ENCODE measurements at places on chromosomes 3 and 15. TPM values are rescaled to one million over a fixed set of nuclear protein-coding genes. Genes with fewer than 3 reads are reported as not detected.

EOMES gene
- 182 TPM for total RNA-seq

GOLGA6A gene
- total RNA-seq: 0.25 TPM

GRCh38 chr3:117191245-117191644 lies 481.7 kb downstream of the TUSC7 start:
- no peak overlapping the region for H3K27ac ChIP-seq
- H3K4me1 ChIP-seq: peaks cover 4% of the 10 kb centered on the region

GRCh38 chr3:46454606-46455005 lies 10.1 kb downstream of the LTF start:
- H3K36me3 ChIP-seq: no peaks in the 10 kb centered on the region
- DNase-seq: no peak
- no peaks in the 10 kb centered on the region for H3K27me3 ChIP-seq
- H3K4me1 ChIP-seq: peaks cover 7% of the 10 kb centered on the region
- H3K4me3 ChIP-seq: no peak overlapping the region
- no peak overlapping the region for H3K27ac ChIP-seq

DNA sequence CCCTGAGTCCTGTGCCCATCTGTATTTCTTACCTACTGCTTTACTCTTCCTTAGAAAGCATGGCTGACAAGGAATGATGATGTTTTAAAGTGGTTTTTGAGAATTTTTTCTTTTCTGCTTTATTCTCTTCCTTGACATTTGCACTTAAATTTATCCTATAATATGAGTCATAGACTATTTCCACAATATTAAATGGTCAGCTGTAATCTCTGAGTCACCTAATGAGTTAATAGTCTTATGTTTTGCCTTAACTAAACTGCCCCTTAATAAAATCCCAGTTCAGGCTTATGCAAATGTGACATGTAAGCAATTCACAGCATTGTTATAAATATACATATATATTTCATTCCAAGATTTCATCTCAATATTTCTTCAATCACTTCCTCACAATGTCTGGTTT lies 23.8 kb downstream of the MEIS2 start:
- DNase-seq: no peak
- H3K27me3 ChIP-seq: no peaks in the 10 kb centered on the region
- no peak overlapping the region for H3K4me3 ChIP-seq
- no peaks in the 10 kb centered on the region for H3K4me1 ChIP-seq
- H3K27ac ChIP-seq: no peak overlapping the region

ISLR gene
- 0.29 TPM for total RNA-seq

GRCh38 chr3:57006179-57006657 lies 54.2 kb upstream of the SPATA12 start:
- no peak for DNase-seq
- H3K27me3 ChIP-seq: no peaks in the 10 kb centered on the region
- no peaks in the 10 kb centered on the region for H3K36me3 ChIP-seq
- H3K4me3 ChIP-seq: no peak overlapping the region
- H3K27ac ChIP-seq: no peak overlapping the region

DNA sequence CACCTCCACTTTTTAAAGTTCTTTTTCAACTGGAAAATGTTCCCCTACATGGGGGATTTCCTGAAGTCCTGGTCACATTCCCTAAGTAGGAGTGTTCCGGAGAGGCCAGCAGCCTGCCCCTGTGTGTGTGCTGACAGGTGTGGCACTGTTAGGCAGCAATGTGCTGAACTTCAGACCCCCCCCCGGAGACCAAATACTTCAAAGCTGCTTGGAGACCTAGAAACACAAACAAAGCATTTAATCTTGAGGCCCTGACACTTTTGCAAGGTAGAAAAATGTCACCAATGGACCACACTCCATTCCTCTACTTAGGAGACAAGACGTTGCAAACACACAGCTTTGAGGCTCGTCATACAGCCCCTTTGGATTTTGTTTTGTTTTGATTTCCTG lies 259.6 kb upstream of the CTNNB1 start:
- no peaks in the 10 kb centered on the region for H3K36me3 ChIP-seq
- no peaks in the 10 kb centered on the region for H3K27me3 ChIP-seq
- no peak for DNase-seq
- H3K4me1 ChIP-seq: no peaks in the 10 kb centered on the region
- H3K27ac ChIP-seq: no peak overlapping the region

GOLGA8Q gene
- total RNA-seq: not detected

DNA sequence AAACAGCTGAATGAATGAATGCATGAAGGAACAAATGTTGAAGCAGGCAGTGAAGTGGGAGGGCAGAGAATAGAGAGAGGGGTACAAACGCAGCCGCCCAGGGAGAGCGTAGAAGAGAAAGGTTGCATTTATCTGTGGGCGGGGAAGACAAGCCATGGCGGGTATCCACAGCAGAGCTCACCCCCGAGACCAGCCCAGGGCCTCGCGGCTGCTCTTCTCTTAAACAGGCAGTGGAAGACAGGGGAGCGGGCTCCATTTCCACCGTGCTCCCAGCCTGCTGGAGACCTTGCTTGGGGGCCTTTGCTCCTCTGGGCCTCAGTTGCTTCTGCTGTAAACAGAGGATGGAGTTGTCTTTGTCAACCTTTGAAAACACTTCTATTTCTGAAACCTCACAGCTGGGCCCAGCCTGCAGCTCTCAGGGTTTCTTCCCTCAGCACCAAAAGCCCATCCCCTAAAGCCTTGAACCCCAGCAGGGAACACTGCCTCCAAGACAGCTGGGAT lies 259.5 kb downstream of the UACA start:
- H3K27me3 ChIP-seq: no peaks in the 10 kb centered on the region
- H3K4me3 ChIP-seq: no peak overlapping the region
- no peaks in the 10 kb centered on the region for H3K36me3 ChIP-seq
- DNase-seq: no peak
- peaks cover 11% of the 10 kb centered on the region for H3K4me1 ChIP-seq

GRCh38 chr15:92098869-92099268 lies 245.4 kb downstream of the SLCO3A1 start:
- peak overlapping the region; percentile 16 for H3K27ac ChIP-seq
- H3K36me3 ChIP-seq: no peaks in the 10 kb centered on the region
- H3K4me1 ChIP-seq: no peaks in the 10 kb centered on the region
- no peaks in the 10 kb centered on the region for H3K27me3 ChIP-seq
- peak; percentile 79 for DNase-seq

ESYT3 gene
- 6.8 TPM for total RNA-seq

DNA sequence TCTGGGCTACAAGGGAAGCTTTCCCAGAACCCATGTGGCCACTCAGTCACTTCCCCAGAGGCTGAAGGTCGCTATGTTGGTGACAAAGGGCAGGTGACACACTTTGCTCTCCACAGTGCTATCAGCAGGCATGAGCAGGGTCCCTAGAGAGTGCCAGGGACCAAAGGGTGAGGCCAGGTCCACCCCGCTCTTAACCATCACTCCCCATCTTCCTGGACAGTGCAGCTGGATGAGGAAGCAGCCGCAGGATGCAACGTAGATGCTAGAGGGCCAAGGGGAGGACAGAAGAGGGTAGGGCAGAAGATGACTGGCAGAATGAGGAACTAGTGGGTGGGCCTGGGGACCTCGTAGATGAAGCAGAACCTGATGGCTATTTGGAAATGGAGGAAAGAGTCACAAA lies 13.6 kb upstream of the LTF start:
- no peak overlapping the region for H3K4me3 ChIP-seq
- H3K27me3 ChIP-seq: no peaks in the 10 kb centered on the region
- no peaks in the 10 kb centered on the region for H3K4me1 ChIP-seq
- H3K27ac ChIP-seq: no peak overlapping the region
- H3K36me3 ChIP-seq: no peaks in the 10 kb centered on the region
- DNase-seq: no peak

GRCh38 chr3:50430191-50430590 lies 70.9 kb upstream of the TMEM115 start:
- no peak overlapping the region for H3K27ac ChIP-seq
- H3K36me3 ChIP-seq: no peaks in the 10 kb centered on the region
- peak overlapping the region; percentile 21 for H3K4me3 ChIP-seq

DNA sequence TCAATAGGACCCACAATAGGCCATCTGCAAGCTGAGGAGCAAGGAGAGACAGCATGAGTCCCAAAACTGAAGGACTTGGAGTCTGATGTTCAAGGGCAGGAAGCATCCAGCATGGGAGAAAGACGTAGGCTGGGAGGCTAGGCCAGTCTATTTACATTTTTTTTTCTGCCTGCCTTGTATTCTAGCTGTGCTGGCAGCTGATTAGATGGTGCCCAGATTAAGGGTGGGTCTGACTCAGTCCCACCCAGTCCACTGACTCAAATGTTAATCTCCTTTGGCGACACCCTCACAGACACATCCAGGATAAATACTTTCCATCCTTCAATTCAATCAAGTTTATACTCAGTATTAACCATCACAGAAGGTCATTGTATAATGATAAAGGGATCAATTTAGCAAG lies 15.9 kb upstream of the PIAS1 start:
- no peaks in the 10 kb centered on the region for H3K4me1 ChIP-seq
- no peak overlapping the region for H3K4me3 ChIP-seq

- H3K4me3 ChIP-seq: no peak overlapping the region
- H3K4me1 ChIP-seq: no peaks in the 10 kb centered on the region
- no peaks in the 10 kb centered on the region for H3K36me3 ChIP-seq
- H3K27me3 ChIP-seq: no peaks in the 10 kb centered on the region
Observed at GRCh38 chr3:152331018-152331541, 62.4 kb downstream of the MBNL1 start.

GRCh38 chr3:168314166-168314565 lies 218.4 kb upstream of the GOLIM4 start:
- no peaks in the 10 kb centered on the region for H3K27me3 ChIP-seq
- H3K4me1 ChIP-seq: no peaks in the 10 kb centered on the region
- no peak overlapping the region for H3K4me3 ChIP-seq
- no peaks in the 10 kb centered on the region for H3K36me3 ChIP-seq

FOXL2 gene
- 0.27 TPM for total RNA-seq

GRCh38 chr3:61822588-61822987 lies 261.2 kb downstream of the PTPRG start:
- DNase-seq: no peak
- peaks cover 5% of the 10 kb centered on the region for H3K36me3 ChIP-seq
- no peak overlapping the region for H3K27ac ChIP-seq
- H3K4me3 ChIP-seq: no peak overlapping the region

MFN1 gene
- total RNA-seq: 38.5 TPM

GRCh38 chr3:73136941-73137340 lies 75.5 kb downstream of the EBLN2 start:
- H3K4me1 ChIP-seq: no peaks in the 10 kb centered on the region
- no peak overlapping the region for H3K27ac ChIP-seq
- DNase-seq: no peak

- no peak overlapping the region for H3K27ac ChIP-seq
- no peak for DNase-seq
- H3K36me3 ChIP-seq: no peaks in the 10 kb centered on the region
- H3K4me1 ChIP-seq: no peaks in the 10 kb centered on the region
- peaks cover 34% of the 10 kb centered on the region for H3K27me3 ChIP-seq
Observed at GRCh38 chr3:113516115-113516505, 1.2 kb upstream of the SPICE1 start.

DNA sequence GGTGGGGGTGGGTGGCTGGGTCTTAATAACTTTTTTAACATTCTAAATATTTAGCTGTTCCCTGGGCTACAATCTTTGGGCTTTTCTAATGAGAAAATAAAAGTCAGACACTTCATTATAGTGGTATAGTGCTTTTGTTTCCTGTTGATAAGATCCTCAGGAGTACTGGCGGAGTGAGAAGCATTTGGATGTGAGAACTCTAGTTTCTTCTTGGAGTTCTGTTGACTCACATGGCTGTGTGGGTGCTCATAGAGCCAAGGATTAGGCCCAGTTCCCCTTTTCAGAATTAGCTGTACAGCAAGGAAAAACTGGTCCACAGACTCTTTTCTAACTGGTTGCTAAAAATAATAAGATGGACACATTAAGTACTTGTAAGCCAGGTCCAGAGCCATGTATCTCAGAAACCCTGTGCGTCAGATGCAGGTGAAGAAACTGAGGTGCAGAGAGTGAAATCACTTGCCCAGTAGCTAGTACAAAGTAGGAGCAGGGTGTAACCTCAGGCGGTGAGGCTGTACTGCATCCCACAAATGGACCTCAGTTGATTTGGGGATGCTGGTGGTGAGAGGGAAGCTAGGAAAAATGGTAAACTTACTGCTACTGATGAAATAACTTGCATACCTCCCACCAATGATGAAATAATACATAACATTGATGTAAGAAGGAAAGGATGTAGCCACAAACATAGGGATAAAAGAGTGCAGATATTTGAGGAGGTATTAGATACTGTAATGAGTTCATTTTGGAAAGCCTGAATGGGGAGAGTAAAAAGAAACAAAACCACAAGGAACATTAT lies 2.3 kb downstream of the ITPR1 start:
- no peak overlapping the region for H3K4me3 ChIP-seq
- no peak overlapping the region for H3K27ac ChIP-seq
- DNase-seq: no peak
- H3K27me3 ChIP-seq: peaks cover 39% of the 10 kb centered on the region
- H3K36me3 ChIP-seq: no peaks in the 10 kb centered on the region
- H3K4me1 ChIP-seq: no peaks in the 10 kb centered on the region

Data from endodermal cell (in vitro differentiated cells).